ENCODE measurements at places on chromosomes 7 and 10.

- no peak for DNase-seq
Measured at GRCh38 chr10:33129141-33129995, 171.3 kb upstream of the ITGB1 start.

- no peak for DNase-seq
Measured at GRCh38 chr10:49151025-49151445, 17.2 kb upstream of the FAM170B start.

DNA sequence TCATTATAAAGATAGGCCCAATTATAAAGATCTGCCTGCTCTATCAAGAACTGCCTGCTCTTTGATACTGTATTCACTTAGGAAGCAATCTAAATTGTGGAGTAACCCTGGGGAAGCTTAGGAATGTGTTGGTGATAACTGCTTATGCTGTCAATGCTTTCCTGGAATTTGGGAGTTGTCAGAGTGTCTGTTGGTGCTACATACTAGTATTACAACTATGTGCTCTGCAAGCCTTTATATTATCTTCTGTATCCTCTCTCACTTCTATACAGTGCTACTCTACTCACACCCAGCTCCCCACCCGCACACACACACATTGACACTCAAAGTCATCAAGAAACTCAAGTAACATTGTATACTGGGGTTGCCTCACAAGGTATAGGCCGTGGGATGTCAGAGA lies 6.1 kb downstream of the ZNF277 start:
- DNase-seq = no peak

DNA sequence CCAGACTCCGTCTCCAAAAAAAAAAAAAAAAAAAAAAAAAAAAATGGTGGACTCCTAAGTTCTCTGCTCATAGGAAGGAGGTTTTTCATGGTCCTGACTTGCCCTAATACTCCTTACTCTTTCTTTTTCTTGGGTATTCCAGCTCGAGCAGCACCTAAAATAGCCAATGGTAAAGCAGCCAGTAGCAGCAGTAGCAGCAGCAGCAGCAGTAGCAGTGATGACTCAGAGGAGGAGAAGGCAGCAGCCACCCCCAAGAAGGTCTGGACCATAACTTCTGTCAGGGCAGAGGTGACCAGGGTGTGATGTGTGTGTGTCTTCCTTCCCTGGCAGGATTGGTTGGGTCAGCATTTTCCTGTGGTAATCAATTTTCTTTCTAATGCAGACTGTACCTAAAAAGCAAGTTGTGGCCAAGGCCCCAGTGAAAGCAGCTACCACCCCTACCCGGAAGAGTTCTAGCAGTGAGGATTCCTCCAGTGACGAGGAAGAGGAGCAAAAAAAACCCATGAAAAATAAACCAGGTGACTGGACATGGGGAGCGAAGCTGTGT lies 6.9 kb downstream of the NOLC1 start:
- no peak for DNase-seq

GRCh38 chr10:78594559-78595268 lies 474.1 kb upstream of the ZMIZ1 start:
- no peak for DNase-seq
